ENCODE measurements at places on chromosomes 5 and 9. TPM values are rescaled to one million over a fixed set of nuclear protein-coding genes. Genes with fewer than 3 reads are reported as not detected.

DNA sequence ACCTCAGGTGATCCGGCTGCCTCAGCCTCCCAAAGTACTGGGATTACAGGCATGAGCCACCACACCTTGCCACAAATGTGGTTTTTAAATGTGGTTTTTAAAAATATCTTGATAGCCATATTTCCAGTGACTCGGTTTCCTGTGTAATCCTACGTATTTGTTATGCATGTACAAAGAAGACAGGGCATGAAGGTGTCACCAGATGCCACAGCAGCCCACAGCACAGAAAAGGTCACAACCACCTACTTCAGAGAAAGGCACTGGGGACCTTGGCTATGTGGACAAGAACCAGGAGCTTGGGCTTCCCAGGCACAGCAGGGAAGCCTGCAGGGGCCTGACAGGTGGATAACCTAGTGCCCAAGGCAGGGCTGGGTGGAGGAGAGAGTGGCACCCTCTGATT, 38.0 kb downstream of the C9orf50 start:
- DNase-seq, result no peak

DNA sequence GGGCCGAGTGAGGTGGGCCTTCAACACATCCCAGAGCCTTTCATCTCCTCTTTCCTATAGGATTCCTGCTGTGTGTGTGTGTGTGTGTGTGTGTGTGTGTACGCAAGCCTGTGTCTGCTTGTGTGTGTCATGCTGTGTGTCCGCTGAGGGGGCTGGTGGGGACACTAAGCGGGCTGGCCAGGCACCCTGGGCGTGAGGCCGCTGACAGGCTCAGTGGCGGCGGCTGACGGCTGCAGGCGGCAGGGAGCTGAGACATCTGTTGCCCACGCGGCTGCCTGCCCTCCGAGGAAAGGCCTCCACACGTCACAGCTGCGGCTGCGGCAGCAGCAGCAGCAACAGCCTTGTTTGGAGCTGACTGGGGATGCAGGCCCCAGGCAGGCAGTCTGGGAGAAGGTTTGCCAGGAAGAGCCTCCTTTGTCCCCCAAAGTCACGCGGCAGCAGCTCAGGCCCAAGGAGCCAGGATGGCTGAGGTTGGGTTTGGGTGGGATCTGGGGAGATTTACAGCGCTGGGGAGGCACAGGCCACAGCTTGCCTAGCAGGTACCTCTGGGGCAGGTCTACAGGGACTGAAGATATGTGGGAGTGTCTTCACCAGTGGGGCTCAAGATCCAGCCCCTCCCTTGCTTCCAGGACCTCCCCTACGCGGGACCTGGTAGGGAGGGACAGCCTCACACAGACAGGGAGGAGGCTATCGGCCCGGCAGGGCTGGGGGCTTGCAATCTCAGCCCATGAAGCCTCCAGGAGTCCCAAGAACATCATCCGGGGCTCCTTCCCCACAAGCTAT, 1.8 kb downstream of the PDLIM4 start:
- DNase-seq, result peak; percentile 95

The LOX gene
- total RNA-seq, result 277 TPM

- no peak for DNase-seq
Measured at GRCh38 chr5:132549576-132549975, 6.3 kb upstream of the IL5 start.

The SARDH gene
- 5.0 TPM for total RNA-seq

DNA sequence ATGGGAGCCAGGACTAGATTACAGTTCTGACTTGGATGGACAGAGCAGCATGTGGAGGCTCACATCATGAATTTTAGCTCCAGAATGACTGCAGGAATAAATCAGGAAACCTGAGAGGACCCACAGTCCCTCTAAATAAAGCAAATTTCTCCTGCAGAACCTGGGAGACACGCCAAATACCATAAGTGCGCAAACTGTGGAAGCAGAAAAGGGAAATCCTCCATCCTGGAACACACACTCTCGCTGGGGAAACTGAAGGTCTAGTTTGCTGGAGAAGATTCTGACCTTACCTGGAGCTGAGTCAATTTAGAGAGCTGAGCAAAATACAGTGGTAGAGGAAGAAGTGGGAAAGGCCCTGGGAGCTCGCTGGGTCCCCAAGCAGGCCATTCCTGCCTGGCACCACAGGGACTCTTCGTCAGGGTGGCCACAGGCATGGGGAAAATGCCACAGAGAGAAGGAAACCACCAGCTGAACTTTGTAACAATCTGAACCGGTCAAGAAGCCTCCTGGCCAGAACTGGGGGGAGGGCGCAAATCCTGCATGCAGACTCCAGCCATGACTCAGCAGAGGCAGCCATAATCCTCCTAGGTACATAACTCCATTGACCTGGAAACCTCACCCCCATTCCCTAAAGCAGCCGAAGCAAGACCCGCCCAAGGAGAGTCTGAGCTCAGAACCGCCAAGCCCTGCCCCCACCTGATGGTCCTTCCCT, 390.9 kb downstream of the LRRC70 start:
- DNase-seq, result no peak

The SLC6A7 gene
- not detected for total RNA-seq

DNA sequence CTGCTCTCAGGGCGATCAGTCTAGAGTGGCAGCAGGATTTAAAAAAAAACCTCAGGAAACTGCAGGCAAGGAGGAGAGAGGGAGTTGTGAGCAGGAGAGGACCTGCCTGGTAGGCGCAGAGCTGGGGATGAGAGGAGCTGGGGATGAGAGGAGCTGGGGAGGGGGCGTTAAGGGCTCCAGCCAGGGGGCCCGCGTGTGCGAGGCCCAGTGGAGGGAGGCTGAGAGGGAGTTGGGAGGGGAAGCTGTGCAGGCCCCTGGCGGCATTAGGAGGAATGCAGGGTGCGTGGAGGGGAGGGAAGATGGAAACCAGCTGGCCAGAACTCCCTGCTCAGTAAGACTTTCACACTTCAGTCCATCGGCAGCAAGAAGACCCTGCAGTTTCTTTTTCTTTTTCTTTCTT, 45.2 kb upstream of the HMCN2 start:
- peak; percentile 72 for DNase-seq

DNA sequence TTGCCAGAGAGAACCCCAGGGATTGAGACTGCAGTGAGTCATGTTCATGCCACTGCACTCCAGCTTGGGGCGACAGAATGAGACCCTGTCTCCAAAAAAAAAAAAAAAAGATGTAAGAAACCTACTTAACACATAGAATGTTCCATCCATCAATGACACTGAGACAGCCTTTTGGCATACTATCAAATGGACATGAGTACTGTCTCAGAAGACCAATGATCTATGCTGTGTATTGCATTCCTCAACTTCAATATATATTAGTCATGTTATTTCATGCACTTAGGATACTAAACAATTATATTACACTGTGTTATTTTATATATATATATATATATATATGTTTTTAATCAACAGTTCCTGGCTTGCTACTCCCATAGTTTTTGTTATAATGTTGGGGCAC, 57.1 kb upstream of the ANKH start:
- peak; percentile 63 for DNase-seq

The CPEB4 gene
- total RNA-seq, result 22.6 TPM

DNA sequence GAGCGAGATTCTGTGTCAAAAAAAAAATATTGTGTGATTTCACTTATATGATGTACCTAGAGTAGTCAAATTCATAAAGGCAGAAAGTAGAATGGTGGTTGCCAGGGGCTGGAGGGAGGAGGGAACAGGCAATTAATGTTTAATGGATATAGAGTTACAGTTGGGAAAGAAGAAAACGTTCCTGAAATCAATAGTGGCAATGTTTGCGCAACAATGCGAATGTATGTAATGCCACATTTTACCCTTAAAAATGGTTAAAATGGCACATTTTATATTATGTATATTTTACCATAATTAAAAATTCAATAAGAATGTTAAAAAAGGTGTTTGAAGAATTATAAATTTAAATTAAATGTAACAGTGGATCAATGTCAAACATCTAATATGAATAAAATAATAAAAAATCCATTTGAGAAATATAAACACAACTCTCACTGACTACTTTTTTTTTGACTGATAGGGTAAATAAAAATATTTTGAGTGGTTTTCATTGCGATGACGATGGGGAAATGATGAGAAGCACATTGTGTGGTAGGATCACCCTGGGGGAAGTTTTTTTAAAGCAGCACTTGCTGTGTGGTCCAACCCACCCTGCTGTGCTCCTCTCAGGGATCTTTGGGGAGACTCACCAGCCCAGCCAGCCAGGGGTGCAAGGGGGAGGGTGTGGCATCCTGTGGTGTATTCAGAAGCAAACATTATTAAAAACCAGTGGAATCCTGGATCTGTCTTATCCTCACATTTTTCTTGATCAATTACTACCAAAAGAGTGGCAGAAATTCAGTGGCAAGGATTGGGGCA, 4.3 kb downstream of the FYB1 start:
- no peak for DNase-seq

The FREM1 gene
- not detected for total RNA-seq

DNA sequence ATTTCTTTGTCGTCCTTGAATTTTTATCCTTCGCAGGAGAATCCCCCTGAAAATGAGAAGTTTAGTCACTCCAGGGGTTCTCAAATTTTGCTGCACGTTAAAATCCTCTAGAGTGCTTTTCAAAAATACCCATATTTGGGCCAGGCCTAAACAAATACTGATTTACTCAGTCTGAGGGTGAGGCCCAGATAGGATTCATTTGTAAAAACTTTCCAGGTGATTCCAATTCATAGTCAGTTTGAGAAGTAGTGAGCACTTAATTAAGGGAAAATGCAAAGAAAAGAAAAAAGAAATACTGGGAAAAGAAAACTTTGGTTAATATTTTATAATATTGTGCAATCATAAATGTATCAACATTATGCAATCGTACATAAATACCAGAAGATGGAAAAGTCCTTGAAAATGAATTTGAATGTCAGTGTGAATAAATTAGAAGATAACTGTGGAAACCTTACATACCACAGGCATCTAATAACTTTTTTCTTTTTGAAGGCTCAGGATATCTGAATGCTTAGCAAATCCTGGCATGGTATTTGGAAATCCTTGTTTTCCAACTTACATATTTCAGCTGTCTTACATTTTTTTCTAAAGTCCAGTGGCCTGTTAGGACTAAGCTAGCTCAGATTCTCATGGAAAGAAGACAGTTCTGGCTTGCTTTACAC, 116.5 kb upstream of the DAPK1 start:
- DNase-seq, result peak; percentile 18

DNA sequence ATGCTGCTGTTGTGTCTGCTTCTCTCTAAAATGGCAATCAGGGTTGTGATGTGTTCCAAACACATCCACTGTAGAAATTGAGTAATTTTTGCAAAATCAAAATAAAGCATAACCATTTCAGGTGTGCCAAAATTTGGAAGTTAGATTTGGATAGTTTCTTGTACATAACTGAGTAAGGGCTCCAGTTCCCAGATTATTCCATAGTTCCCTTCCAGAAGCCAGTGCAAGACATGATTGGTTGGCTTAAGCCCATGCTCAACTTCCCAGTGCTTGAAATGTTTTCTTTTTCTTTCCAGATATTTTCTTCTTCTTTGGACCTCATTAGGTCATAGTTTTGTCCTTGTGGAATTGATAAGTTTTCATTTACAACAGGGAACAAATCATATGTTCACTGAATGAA, 64.2 kb downstream of the SNCAIP start:
- no peak for DNase-seq

DNA sequence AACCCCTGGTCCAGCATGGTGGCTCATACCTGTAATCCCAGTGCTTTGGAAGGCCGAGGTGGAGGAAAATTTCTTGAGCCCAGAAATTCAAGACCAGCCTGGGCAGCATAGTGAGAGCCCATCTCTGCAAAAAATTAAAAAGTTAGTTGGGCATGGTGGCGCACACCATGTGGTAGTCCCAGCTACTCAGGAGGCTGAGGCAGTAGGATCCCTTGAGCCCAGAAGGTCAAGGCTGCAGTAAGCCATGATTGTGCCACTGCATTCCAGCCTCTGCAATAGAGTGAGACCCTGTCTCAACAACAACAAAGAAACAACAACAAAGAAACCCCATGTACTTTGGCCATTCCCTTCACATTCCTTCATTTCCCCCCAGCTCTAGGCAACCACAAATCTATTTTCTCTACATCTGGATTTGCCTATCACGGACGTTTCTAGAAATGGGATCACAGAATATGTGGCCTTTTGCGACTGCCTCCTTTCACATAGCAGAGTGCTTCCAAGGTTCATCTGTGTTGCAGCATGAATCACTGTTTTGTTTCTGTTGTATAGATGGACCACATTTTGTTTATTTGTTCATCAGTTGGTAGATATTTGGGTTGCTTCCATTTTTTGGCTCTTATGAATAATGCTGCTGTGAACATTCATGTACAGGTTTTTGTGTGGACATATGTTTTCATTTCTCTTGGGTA, 17.9 kb downstream of the MIGA2 start:
- peak; percentile 46 for DNase-seq

GRCh38 chr9:124251605-124252378, 6.0 kb upstream of the NEK6 start:
- DNase-seq, result peak; percentile 78

DNA sequence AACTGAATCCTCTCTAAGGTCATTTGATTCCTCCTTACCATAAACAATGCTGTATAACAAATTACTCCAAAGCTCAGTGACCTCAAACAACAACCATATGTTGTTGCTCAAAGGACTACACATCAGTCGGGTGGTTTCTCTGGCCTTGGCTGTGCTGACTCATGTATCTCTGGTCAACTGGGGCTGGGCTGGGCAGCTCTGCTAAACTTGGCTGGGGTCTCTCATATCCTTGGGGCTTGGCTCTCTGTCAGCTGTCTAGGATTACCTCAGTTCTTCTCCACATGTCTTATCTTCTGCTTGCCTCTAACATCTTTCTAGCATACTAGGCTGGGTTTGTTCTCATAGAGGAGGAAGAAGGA, 86.4 kb downstream of the GALNT10 start:
- DNase-seq, result peak; percentile 97

The PCDHGA7 gene
- total RNA-seq, result 3.3 TPM

GRCh38 chr9:108838017-108838416, 17.8 kb downstream of the ACTL7B start:
- DNase-seq, result peak; percentile 20

- no peak for DNase-seq
Measured at GRCh38 chr9:28053096-28053777, 480.0 kb upstream of the C9orf72 start.

GRCh38 chr5:90368454-90369246, 40.9 kb downstream of the CETN3 start:
- DNase-seq, result no peak

The BAAT gene
- not detected for total RNA-seq
